CMK (cell line): ENCODE measurements at places on chromosomes 4 and X.

GRCh38 chrX:12115377-12115776 lies 22.9 kb upstream of the FRMPD4 start:
- DNase-seq, result no peak

- no peak for DNase-seq
Observed at GRCh38 chrX:20251691-20252090, 15.0 kb downstream of the RPS6KA3 start.

GRCh38 chr4:113539408-113539807 lies 222.1 kb downstream of the CAMK2D start:
- no peak for DNase-seq

DNA sequence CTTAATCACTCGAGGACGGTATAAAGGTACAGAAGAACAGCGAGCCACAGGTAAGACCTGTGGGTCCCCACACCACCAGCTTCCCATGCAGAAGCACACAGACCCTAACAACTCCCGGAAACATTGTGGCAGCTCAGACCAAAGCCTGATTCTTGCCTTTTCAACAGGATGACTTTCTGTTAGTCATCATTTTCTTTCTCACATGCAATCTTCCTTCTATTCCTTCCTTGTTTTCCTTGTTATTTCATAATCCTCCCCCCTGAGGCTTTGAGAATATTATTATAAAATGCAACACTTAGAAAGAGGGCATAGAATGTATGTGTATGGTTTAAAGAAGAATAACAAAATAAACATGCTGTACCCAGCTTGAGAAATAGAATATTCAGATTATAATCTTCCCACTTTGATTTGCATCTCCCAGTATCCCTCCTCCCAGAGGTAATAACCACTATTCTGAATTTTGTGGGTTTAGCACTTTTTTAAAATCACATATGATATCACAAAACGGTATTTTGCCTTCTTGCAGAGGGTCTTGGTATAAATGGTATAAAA lies 100.9 kb downstream of the FHDC1 start:
- no peak for DNase-seq

GRCh38 chrX:134528960-134529359 lies 69.0 kb downstream of the HPRT1 start:
- DNase-seq, result no peak

GRCh38 chr4:114417214-114417613 lies 181.4 kb upstream of the UGT8 start:
- no peak for DNase-seq

DNA sequence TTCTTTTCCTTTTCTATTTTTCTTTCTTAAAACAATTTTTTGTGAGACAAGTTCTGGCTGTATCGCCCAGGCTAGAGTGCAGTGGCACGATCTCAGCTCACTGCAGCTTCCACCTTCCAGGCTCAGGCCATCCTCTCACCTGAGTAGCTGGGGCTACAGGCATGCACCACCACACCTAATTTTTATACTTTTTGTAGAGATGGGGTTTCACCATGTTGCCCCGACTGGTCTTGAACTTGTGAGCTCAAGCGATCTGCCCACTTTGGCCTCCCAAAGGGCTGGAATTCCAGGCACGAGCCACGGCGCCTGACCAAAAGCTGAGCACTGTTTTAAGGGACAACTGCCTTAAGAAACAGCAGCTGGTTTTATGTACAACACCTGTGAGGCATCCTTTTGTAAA lies 9.3 kb upstream of the NAT8L start:
- DNase-seq, result no peak

DNA sequence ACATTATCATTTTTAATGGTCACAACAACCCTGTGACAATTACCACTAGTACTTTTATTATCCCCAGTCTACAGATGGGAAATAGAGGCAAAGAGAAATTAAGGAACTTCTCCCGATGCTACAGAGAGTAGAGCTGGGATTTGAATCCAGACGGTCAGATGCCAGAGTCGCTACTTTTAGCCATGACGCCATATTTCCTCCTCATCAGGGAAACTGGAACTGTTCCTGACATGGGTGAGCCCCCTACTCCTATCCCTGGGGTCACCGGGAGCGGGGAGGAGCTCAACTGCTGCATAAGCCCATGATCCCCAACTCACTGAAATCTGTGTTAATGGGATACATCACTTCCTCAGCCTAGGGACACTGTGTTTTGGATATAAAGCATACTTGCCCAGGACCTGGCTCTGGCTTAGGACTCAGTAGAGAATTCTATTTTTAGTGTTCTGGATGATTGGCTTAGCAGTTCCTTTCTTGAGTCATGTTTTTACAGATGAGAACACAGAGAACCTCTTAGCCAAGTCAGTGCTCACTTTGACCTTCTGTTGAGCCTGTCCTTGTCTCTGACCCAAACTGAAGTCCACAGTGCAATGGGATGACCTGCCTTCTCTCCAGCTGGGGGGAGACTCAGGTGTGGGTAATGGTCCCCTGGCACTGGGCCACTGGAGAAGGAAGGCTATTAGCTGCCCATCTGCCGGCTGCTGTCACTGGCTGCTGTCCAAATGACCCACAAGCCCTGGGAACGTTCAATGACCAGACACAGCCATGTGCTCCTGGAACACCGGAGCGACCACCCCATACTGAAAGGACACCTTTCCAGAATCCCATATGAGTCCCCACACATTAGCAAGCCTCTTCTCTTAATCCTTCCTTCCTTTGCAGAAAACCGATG lies 90.8 kb upstream of the SHISA3 start:
- no peak for DNase-seq

GRCh38 chr4:53997898-53998297 lies 66.5 kb downstream of the CHIC2 start:
- no peak for DNase-seq

GRCh38 chr4:94448815-94449375 lies 2.8 kb upstream of the PDLIM5 start:
- no peak for DNase-seq

DNA sequence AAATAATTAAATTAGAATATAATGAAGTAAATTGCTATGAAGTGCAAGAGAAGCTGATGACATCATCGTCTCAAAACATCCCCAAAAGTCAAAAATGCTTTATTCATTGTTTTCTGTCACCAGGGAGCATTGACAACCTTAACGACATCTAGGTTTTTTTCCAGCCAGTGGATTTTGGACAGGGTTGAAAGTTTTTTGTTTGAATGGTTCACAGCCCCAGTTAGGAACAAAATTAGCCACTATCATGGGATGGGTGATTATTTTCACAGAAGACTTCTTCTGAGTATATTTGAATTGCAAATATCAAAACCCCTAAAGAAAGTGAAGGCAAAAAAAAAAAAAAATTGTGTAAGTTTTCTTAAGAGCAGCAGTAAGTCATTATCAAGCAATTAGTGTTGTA lies 826.1 kb downstream of the STPG2 start:
- no peak for DNase-seq

DNA sequence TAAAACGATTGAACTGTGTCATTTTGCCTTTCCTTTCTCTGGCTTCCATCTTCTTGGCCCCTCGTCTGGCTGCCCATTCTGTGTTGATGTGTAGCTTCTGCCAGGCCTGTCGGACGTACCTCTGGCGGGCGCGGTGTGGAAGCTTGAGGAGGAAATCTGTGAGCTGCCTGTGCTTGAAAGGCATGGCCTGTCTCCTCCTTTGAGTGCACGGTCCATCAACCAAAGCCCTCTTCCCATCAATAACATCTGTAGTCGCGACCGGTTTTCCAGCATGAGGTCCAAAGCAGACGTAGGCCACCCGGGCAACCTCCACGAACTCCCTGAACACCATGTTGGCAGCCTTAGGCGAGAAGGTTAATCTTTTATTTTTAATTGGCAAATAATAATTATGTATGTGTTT lies 202.7 kb downstream of the CRLF2 start:
- DNase-seq, result no peak

GRCh38 chr4:27787195-27787594 lies 926.6 kb downstream of the STIM2 start:
- DNase-seq, result no peak

- no peak for DNase-seq
Observed at GRCh38 chr4:6029254-6029653, 11.0 kb upstream of the C4orf50 start.

- no peak for DNase-seq
Observed at GRCh38 chr4:1137850-1138249, 24.5 kb upstream of the RNF212 start.
